T-helper 17 cell (primary cell): ENCODE measurements at places on chromosomes 12 and 14. TPM values are rescaled to one million over a fixed set of nuclear protein-coding genes. Genes with fewer than 3 reads are reported as not detected.

DNA sequence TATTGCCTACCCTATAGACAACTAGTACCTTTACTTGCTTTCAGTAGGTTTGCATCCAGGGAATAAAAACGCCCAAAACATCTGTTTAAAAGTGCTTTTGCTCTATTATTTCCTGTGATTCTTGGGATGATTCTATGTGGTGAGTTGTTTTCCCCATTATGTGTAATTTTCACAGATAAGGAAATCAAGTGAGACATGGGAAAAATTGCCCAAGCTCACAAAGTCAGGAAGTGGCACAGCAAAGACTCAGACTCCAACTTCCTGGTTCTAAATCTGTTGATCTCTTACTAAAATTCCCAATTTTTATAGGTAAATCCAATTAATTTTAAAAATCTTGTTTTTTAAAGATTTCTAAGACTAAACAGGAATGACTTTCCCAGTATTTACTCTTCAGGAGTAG lies 39.0 kb downstream of the NID2 start:
- H3K4me3 ChIP-seq, result no peak overlapping the region
- no peaks in the 10 kb centered on the region for H3K4me1 ChIP-seq
- DNase-seq, result no peak
- no peaks in the 10 kb centered on the region for H3K36me3 ChIP-seq
- no peaks in the 10 kb centered on the region for H3K27me3 ChIP-seq
- no peak overlapping the region for H3K27ac ChIP-seq

DNA sequence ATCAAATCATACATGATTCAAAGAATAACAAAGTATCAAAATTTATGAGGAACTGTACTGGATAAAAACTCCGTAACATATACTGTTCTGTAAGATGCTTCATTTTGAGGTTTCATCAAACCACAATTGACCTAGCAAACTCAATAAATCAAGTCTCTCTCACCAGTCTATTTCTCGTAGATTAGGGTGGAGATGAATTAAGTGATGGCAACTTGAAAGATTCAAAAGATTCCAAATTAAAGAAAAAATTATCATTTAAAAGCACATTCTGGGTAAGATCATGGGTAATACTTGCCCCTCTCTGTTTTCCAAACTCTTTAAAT lies 74.4 kb downstream of the PAPLN start:
- H3K4me3 ChIP-seq, result no peak overlapping the region
- H3K4me1 ChIP-seq, result peaks cover 14% of the 10 kb centered on the region
- no peak for DNase-seq
- no peaks in the 10 kb centered on the region for H3K27me3 ChIP-seq
- H3K36me3 ChIP-seq, result peaks cover 8% of the 10 kb centered on the region

DNA sequence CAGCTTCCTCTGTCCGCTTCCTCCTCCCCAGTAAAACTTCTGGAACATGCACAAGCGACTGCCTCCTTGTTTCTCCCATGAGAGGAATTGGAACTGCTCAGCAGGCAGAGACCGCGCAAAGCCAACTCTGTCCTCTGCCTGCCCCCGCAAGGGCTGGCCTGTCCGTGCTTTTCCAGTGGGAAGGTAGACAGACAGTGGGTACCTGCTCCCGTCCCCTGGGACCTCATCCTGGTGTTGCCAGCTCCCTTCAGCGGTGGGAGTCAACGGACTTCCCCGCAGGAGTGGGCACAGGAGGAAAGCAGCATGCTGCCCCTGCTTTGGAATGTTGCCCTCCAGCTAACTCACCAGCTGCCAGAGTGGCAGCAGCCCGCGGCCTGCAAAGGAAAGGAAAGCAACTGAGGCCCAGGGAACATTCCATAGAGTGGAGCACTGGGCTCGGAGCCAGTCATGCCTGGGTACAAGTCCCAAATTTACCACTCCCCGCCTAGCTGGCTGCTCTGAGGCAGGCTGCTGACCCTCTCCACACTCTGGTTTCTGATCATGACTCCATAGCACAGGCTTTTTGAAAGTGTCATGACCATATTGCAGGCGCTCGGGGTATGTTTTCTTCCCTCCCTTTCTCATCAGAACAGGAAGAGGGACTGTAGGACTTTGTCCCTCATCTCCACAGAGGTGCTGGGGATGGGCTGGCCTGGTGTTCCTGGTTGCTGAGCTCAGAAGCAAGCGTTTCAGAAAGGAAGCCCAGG lies 89.2 kb upstream of the CLMN start:
- H3K27me3 ChIP-seq, result no peaks in the 10 kb centered on the region
- H3K4me1 ChIP-seq, result peaks cover 6% of the 10 kb centered on the region
- H3K36me3 ChIP-seq, result no peaks in the 10 kb centered on the region
- no peak overlapping the region for H3K27ac ChIP-seq

DNA sequence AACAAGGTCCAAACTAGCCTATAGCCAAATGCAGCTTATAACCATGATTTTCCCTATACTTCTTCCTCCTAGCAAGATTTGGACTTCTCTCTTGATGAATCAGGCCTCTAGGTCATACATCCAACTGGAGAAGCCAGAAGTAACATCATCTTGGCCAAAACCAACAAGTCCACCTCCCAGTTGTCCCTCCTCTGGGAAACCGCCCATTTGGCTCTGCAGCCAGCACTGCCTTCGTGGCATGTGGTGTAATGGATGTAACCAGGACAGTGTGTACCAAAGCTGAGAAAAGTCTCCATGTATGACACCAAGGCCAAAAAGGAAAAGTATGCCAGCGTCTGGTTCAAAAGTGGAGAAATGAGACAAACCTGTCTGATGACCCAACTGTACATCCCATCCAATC lies 59.3 kb upstream of the VASH1 start:
- peaks cover 5% of the 10 kb centered on the region for H3K36me3 ChIP-seq
- no peak overlapping the region for H3K4me3 ChIP-seq
- H3K4me1 ChIP-seq, result peaks cover 3% of the 10 kb centered on the region
- peaks cover 23% of the 10 kb centered on the region for H3K27me3 ChIP-seq
- DNase-seq, result no peak
- no peak overlapping the region for H3K27ac ChIP-seq

- H3K4me1 ChIP-seq, result no peaks in the 10 kb centered on the region
These were observed at the start of gene CEP170B for GRCh38 chr14:104865081-104865630. Gene CEP170B, plus strand, starts transcription at chr14:104865268. Its CDS starts 3,183 bp downstream, at chr14:104868451.

GRCh38 chr14:68841016-68841809 lies 48.3 kb upstream of the ZFP36L1 start:
- no peak overlapping the region for H3K4me3 ChIP-seq
- H3K36me3 ChIP-seq, result peaks cover 3% of the 10 kb centered on the region

The SHMT2 gene
- 28.8 TPM for total RNA-seq

The KLRC1 gene
- not detected for total RNA-seq

- peaks cover 2% of the 10 kb centered on the region for H3K36me3 ChIP-seq
- no peak overlapping the region for H3K27ac ChIP-seq
- H3K27me3 ChIP-seq, result no peaks in the 10 kb centered on the region
- H3K4me1 ChIP-seq, result peaks cover 10% of the 10 kb centered on the region
- no peak for DNase-seq
These were observed 13.9 kb downstream of the ACVRL1 start for GRCh38 chr12:51921017-51921725.

GRCh38 chr14:21486640-21487087 lies 9.7 kb downstream of the TOX4 start:
- no peaks in the 10 kb centered on the region for H3K27me3 ChIP-seq
- H3K4me1 ChIP-seq, result peaks cover 3% of the 10 kb centered on the region
- H3K4me3 ChIP-seq, result no peak overlapping the region
- DNase-seq, result no peak
